ENCODE measurements at places on chromosomes 13 and 19.

GRCh38 chr13:106349080-106349931 lies 186.2 kb downstream of the EFNB2 start:
- DNase-seq: no peak

DNA sequence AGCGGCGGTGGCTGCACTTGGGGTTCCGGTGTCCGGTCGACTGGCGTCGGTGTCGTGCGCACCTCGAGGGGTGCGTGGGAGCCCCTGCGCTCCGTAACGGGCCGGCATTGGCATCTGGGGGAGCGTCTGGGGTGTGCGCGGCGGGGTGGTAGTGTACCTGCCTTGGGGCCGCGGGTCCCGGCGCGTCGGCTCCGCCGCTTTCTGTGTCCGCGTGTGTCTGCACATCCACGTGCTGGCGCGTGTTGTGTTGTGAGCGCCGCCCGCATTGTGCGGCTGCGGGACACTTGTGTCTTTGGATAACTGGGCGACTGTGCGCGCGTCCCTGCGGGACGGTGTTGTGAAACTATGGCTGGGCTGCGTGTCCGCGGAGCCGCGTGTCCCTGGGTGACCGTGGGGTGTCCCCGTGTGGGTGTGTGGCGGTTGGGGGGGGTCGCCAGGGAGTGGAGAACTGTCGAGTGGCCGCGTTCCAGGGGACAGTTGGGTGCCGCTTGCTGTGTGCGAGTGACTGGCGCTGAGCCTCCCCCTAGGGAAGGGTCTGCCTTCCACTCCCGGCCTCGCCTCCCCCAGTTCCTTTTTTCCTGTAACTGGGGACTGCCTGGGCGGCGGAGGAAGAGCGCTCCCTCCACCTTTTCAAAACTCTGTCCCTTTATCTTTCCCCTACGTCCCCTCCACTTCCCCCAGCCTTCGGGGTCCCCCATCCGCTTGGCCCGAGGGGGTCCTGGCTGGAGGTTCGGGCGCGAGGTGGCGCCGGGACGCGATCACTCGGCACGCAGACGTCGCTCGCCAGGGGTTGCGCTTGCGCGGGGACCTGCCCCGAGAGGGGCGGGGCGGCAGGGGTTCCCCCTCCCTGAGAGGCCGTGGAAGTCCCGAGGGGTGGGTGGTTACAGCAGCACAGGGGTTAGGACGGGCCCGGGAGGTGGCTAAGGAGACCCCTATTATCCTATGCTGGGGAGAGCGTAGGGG lies 5.7 kb upstream of the NFIC start:
- peak; percentile 81 for DNase-seq

DNA sequence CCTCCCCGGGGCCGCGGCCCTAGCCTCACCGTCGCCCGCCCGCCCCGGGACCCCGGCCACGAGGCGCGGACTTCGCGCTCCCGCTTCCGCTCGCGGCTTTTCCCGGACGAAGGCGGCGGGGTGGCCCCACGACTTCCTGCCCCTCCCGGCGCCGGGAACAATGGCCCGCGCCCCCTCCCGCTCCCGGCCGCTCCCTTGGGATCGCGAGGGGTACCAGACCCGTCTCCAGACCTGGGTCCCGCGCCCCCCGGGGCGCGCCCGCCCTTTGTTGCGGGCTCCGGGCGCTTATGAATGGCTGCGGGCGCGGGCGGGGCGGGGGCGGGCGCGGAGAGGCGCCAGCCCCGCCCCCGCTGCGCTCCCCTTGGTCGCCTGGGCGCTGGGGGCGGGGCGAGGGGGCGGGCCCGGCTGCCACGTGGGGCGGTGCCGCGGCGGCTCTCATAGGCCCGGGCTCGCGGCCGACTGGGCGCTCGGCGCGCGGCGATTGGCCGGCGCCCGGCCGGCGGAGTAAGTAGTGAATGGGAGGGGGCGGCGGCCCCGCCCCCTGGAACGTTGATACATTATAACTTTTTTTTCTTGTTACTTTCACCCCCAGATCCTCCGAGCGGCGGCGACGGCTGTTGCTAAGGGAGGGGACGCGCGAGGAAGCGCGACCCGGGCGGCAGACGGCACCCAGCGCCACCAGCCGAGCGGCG lies 1.1 kb downstream of the MIDN start:
- peak; percentile 97 for DNase-seq

DNA sequence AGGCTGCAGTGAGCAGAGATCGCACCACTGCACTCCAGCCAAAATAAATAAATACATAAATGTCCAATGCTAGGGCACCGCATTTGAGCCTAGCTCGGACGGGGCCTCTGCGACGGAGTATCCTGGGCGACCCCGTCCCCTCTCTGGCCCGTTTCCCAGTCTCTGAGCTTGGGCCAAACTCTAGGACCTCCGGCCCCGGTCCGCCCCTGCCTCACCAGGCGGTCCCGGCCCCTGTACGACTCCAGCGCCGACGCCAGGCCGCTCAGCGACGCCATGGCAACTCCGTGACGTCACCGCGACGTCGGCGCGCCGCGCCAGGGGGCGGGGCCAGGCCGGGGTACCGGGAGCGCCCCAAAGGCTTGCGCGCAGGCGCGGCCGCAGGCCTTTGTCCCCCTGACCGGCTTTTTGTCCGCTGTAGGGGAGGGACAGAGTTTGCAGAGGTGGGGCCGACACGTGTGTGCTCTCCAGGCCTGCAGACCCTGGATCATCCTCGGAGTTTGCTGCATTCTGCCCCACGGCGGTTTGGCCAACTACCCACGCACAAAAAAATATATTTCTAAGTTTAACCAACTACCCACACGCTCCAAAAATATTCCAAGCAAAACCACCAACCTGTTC lies at the start of gene PEX11G:
Gene PEX11G (minus strand): TSS at position 300 of the 618 bp plus-strand sequence. CDS start 25 bp downstream, at position 275.
- peak; percentile 95 for DNase-seq

DNA sequence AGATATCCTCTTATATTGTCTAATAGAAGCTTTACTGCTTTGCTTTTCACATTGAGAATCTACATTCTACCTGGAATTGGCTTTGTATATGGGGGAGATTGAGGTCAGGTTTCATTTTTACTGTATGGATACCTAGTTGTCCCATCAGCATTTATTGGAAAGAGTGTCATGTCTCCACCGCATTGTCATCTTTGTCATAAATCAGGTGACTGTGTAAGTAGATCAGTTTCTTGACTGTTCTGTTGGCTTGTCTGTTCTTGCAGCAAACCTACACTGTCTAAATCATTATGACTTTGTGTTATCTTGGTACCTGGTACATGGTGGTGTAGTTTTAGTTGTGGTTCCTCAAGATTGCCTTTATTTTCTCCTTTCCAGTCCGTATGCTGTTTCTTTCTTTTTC lies 5.8 kb downstream of the URI1 start:
- no peak for DNase-seq

DNA sequence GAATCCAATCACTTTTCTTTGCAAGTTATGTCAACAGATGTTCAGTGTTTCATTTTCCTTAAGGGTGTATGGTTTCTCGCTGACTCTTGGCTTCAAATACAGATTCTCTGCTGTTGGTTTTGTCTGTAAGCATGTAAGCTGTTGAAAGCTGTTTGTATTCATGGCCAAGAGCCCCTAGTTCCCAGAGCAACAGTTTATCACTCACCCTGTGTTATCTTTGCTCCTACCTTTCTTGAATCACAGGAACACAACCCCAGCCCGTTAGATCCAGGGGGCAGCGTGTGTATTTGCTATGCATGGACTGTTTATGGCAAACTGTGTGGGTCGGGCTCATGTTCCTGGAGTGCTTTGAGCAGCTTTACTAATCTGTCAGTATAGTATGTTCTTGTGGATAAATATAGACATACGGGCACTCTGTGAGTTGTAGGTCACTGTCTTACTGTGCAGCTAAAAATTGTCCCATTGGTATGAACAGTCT lies 28.9 kb downstream of the FRY start:
- DNase-seq: no peak

DNA sequence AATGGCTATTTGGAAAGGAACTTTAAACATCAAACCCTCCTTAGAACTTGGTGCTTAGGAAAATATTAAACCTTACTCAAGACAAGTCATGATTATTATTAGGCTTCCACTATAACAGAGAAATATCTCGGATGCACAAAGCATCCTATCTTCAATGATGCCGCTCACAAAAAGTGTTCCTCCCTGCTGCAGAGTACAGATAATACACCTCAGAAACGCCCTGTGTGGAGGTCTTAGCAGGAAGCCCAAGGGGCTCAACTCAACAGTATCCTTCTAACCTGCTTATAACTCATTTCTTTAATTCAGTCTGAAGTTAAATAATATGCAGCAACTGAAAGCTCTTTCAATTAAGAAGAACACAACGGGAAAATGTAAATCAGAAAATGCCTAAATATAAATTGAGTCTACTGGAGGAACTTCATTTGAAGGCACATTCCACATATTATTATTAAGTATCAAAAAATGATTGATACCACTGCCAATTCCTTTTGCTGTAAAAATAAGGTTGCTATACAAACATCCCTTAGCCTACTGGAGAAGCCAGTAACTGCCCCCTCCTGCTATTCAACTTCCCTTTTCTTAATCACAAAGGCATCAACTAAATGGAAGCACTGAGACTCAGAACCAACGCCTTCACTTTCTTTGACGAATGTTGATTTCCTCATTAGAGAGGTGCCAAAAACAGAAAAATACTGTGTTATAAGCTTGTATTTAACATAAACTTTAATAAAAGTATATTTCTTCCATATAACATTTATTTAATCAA lies 12.0 kb downstream of the ELF1 start:
- no peak for DNase-seq

GRCh38 chr19:54421169-54421516 lies 5.9 kb downstream of the TTYH1 start:
- DNase-seq: no peak

GRCh38 chr13:112655913-112656312 lies 33.9 kb upstream of the ATP11A start:
- no peak for DNase-seq

DNA sequence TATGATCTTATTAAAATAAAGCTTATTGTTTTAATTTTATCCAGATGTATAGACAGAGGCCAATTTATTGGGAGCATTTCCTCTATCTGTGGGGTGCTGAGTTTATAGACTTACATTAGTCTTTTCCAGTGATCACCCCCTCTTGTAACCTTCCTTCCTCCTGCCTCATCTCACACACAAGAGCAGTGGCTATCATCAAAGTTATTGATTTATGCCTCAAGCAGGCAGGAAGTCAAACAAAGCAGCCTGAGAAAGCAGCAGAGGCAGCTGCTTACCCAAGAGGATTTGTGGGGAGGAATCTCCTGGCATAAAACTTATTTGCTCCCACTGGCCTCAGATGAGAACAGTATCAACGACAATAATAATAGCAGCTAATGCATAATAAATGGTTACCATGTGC lies 26.3 kb upstream of the DCLK1 start:
- DNase-seq: no peak

- DNase-seq: no peak
Measured at GRCh38 chr13:50205581-50205980, 190.3 kb downstream of the KCNRG start.

GRCh38 chr19:1860821-1861598 lies 2.4 kb downstream of the KLF16 start:
- no peak for DNase-seq

DNA sequence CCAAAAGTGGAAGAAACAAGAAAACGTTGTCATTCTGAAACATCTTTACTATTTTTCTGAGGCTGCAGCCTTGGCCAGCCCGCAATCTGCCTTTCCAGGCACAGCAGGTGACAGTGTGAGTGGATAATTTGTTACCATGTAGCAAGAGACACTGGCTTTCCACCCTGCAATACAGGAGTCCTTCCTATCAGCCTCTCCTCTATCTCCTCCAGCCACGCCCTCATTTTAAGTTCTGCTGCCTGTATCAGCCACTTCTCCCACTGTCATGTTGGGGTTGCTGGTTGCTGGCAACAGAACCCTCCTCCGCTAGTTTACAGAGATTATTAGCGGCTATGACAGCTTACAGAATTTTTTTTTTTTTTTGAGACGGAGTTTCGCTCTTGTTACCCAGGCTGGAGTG lies 7.7 kb upstream of the LGALS7 start:
- DNase-seq: no peak

DNA sequence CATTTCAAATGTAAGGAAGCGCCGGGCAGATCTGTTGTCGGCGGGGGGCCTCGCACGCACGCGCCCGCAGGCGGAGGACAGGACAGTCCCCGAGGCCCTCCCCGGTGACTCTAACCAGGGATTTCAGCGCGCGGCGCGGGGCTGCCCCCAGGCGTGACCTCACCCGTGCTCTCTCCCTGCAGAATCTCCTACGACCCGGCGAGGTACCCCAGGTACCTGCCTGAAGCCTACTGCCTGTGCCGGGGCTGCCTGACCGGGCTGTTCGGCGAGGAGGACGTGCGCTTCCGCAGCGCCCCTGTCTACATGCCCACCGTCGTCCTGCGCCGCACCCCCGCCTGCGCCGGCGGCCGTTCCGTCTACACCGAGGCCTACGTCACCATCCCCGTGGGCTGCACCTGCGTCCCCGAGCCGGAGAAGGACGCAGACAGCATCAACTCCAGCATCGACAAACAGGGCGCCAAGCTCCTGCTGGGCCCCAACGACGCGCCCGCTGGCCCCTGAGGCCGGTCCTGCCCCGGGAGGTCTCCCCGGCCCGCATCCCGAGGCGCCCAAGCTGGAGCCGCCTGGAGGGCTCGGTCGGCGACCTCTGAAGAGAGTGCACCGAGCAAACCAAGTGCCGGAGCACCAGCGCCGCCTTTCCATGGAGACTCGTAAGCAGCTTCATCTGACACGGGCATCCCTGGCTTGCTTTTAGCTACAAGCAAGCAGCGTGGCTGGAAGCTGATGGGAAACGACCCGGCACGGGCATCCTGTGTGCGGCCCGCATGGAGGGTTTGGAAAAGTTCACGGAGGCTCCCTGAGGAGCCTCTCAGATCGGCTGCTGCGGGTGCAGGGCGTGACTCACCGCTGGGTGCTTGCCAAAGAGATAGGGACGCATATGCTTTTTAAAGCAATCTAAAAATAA lies 18.2 kb downstream of the IL17D start:
- peak; percentile 54 for DNase-seq

- DNase-seq: no peak
Measured at GRCh38 chr13:98286799-98287198, 109.7 kb upstream of the RNF113B start.

GRCh38 chr19:44988896-44989556 lies 12.2 kb upstream of the RELB start:
- peak; percentile 82 for DNase-seq

GRCh38 chr19:56084835-56085536 lies 36.1 kb downstream of the ZNF787 start:
- DNase-seq: no peak

- peak; percentile 66 for DNase-seq
Measured at GRCh38 chr13:26971990-26972887, 199.4 kb downstream of the USP12 start.

- DNase-seq: no peak
Measured at GRCh38 chr13:59880468-59880867, 283.3 kb downstream of the DIAPH3 start.
